ENCODE measurements at places on chromosomes 3 and 15. TPM values are rescaled to one million over a fixed set of nuclear protein-coding genes. Genes with fewer than 3 reads are reported as not detected.

- no peak for DNase-seq
Measured at GRCh38 chr3:167166012-167166411, 214.1 kb downstream of the ZBBX start.

DNA sequence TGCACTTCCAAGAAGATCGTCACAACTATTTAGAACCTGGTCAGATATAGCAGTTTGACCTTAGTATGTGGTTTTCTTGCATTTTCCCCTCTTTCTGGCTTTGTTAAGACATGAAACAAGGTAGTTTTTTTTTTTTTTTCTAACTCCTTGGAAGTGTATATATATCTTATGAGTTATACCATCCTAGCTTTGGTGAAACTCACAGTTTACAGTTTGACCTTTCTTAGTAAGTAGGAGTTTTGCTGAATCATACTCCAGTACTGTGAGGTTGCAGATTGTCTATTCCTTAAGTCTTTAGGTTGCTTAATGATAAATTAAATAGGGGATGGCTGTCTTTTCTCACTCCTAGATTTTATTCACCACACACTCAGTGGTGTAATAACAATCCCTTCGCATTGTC, 325.0 kb downstream of the RBMS3 start:
- DNase-seq = no peak

DNA sequence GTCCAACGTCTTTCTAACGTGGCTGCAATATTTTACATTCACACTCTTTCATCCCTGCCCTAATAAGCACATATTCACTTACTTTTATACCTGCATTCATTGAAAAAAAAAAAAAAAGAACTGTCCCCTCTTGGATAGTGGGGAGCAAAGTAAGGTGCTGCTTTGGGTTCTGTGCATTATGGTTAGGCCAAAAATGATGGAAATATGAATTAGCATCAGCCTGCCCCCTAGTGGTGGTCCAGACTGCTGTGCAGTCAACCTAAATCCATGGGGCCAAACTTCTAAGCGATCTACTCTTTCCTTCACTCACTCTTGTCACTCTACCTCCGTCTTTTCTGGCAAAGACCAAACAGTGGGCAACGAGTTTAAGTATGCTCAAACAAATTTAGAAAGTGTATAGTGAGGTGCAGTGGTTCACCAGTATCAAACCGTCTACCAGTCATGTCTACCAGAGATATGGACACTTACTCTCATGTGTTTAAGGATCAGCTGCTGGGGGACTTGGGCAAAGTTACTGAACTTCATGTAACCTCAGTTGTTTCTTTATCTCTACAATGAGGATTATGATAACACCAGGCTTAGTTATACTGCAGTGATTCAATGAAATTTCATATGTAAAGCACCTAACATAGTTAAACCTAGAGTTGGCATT, 61.5 kb upstream of the GRM7 start:
- no peak for DNase-seq

DNA sequence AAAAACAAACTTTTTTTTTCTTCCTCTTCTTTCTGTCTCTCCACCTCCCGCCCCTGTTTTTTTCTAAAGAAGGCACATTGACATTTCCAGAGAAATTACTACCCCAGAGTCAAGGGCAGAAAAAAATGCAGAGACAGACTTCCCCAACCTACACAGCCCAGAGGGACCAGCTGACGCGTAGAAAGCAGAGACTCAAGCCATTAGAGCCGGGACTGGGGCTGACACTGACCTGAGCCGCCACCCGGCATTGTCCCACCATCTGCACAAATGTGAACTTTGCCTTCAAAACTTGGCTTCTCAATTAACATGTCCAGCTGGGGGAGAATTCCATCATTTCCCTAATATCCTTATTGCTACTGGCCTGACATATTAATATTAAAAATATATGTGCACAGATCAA, 385.6 kb downstream of the NR2F2 start:
- no peak for DNase-seq

- DNase-seq = peak; percentile 91
Measured at GRCh38 chr15:92917598-92918407, 17.7 kb downstream of the CHD2 start.

SLCO3A1 gene
- total RNA-seq = 12.6 TPM

GRCh38 chr15:90664650-90665287, 52.4 kb upstream of the BLM start:
- peak; percentile 39 for DNase-seq

DNA sequence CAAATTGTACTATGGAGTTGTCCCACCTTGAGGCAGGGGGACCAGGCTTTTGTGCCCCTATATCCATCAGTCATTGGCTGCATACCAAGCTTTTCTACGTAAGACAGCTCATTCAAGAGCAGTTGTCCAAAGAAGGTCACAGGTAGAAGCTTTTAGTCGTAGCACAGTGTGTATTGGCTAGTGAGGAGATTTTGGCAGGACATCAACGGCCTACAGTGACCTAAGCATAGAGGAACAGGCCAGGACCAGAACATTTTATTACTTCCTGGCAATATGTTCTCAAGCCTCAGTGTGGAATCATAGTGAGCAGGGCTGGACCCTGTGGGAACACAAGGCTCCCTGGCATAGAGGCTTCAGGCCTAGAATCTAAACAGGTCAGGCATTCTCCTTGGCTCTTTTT, 105.4 kb upstream of the ANKRD28 start:
- peak; percentile 41 for DNase-seq

- no peak for DNase-seq
Measured at GRCh38 chr15:65285291-65286068, 1.2 kb downstream of the PARP16 start.

- no peak for DNase-seq
Measured at GRCh38 chr15:100708916-100709315, 106.5 kb downstream of the ASB7 start.

DNA sequence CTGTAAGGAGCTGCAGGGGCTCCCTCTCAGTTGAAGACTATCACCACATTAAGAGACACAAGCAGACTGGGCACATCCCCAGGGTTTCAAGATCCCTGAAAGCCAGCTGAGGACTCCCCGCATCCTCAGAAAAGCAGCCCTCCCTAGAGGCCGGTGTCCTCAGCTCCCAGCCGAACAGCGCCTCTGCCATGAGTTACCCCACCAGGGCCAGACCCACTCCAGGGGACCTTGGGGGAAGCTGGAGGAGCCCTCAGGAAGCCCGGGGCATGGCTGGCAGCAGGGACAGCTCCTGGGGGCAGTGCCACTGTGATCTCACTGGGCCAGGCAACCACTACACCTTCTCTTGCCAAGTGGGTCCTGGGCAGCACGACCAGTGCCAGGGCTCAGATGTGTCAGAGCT, 8.1 kb downstream of the KLF15 start:
- peak; percentile 8 for DNase-seq

DNA sequence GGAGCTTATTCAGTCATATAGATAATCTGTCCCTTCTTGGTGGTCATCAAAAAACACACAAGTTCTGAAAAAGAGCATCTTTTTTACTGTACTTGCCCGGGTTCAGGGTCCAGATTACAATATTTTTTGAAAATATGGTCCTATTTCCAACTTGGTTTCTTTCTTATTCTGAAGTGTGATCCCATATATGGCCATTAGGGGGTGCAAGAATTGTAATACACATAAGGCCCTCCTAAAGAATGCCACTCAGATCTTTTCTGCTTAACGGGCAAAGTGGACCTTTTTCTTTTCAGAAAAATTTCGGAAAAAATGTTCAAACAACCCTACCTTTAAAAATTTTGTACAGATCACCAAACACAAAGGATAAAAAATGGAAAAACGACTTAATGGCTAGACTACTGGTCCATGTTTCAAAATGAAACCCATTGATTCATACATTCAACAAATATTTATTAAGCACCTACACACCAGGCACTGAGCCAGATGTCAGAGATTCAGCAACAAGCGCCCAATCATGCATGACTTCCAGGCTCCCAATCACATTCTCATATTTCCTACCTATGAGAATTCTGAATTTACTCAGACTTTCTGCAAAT, 102.0 kb upstream of the MYRIP start:
- no peak for DNase-seq

All from uterus (tissue), 4 donors.